ENCODE measurements at places on chromosomes 5 and 9.

- DNase-seq: no peak
These were observed 247.5 kb upstream of the TMEM161B start for GRCh38 chr5:88515881-88516819.

DNA sequence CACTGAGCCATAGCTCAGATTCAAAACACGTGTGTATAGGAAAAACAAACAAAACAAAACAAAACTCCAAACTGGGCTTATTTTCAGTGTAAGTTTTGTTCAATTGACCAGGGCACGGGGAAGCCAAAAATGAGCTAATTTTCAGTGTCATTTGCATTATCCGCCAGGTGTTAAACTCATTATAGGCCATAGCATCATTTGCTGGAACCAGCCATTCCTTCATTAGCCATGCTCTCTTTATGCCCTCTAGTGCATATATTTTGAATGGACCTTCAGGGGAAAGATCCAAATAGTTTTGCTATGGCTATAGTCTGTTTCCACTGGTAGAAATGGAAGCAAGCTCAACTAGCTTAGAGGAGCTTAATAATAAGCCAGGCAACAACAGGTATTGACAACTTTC is 1205.2 kb upstream of the DMAC1 start:
- no peak for DNase-seq

- DNase-seq: no peak
These were observed 41.6 kb downstream of the ERGIC1 start for GRCh38 chr5:172875505-172876279.

DNA sequence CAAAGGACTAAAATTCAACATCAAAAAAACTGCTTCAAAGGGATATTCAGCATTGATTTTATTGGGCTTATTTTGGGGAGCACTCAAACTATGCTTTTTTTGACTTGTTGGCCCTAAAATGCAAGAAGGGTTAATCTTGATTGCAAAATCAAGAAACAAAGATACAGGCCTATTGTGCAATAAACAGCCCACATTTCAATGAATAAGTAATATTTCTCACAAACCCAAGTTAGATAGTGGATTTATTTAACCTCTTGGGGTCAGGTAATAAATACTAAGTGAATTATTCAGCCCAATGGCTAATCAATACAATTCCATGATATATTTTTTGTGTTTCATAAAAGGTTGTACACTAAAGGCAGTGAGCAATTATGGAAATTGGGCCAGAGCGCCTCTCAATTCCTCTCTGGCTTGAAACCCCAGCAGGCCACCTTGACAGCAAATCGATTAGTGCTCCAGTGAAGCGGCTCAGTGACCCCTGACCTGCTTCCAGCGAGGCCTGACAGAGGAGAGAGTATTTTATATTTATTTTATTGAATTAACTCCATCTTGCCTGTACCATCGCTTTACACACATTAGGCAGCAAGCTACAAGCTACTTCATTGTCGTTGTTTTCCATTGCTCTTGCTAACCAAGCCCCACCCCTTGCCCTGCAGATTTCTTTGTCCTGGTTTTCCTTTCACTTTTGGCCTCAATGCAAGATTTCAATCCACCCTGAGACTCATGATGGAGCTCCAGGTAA is 65.5 kb downstream of the EBF1 start:
- no peak for DNase-seq

GRCh38 chr5:109956884-109957283 is 267.2 kb downstream of the MAN2A1 start:
- DNase-seq: no peak

DNA sequence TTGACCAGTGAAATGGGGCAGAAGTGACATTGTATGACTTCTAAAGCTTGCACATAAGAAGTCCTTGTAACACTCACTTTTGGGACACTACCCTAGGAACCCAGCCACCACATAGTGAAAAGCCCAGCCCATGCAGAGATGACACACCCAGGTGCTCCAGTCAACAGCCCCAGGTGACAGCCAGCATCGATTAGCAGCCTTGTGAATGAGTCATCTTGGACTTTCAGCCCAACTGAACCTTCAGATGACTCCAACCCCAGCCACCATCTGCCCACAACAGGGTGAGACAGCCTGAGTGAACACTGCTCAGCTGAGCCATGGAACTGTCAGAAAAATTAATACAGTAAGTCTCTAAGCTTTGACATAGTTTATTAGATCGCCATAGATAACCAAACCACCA is 458.6 kb downstream of the ZSWIM6 start:
- DNase-seq: no peak

- DNase-seq: no peak
These were observed 139.9 kb upstream of the ACOT12 start for GRCh38 chr5:81533629-81534405.

DNA sequence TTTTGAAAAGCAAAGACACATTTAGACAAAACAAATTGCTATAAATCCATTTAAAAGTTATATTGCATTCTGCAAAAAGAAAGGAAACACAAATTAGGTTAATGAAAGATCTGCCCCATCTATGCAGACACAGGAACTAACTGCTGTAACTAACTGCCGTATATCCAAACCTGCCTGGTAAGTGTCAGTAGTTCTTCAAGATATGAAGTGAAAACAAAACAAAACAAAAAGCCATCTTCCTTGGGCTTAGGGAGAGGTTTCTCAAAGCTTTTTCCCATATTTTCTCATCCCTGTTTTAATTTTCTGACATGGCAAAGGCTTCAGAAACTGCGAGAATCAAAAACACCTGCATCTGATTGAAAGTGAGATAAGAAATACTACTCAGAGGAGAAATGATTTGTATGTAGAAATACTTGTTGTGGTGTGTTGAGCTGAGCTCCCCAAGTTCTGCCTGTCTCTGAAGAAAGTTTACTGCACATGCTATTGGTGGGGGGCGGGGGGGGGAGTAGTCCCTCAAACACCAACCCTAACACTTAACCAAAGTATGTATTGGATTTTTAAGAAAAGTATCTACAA is 750.5 kb downstream of the PTPRD start:
- no peak for DNase-seq

GRCh38 chr5:113142186-113142585 is 165.6 kb downstream of the DCP2 start:
- no peak for DNase-seq

DNA sequence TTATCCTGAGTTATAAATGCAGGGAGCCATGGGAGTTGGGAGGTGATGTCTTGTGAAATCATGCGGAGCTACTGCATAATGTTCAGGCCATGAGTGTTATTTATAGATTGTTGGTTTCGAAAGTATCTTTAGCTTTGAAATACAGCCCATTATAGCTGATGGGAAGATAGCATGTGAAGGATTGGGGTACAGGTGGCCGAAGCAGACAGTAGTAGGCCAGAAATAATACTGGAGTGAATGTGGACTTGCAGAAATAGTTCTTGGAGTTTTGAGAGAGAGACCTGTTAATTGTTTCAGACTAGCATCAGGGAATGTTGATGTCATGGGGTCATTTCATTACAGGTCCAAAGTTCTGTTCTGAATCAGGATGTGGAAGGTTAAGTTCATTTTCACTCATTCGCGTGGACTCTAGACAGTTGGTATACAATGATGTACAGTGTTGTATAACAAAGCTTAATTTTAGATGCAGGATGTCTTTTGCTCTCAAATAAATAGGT is 3.8 kb downstream of the ATP6V1G1 start:
- DNase-seq: no peak

GRCh38 chr9:121636341-121636865 is 15.0 kb upstream of the DAB2IP start:
- no peak for DNase-seq

DNA sequence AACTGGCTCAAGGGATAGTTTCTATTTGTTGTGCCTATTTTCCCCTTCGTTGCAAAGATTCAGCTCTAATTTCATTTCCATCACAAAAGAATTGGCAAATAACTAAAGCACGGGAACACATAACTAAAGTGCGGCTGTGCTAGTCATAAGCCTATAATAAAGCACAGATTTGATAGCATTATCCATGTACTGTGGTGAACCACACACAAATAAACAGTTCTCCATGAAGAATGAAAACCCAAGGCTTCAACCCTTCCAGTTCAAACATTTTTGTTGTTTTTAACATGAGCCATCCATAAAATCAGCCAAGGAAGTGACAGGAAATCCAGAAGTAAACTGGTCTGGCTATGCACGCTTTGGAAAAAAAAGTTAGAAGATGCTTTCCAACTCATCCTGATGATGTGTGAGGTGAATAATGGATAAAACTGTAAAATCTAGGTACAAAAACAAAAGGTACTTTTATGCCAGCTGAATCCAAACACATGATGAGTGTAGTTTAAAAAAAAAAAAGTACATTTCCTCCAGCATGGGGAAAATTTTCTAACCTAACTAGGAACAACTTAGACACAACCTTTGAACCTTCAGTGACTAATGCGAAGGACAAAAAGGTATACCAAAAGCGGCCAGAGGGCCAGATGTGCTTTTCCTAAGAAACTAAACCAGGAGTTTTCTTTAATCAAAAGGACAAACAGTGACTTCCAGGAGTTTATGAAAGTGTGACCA is 10.2 kb downstream of the ZNF608 start:
- DNase-seq: no peak

DNA sequence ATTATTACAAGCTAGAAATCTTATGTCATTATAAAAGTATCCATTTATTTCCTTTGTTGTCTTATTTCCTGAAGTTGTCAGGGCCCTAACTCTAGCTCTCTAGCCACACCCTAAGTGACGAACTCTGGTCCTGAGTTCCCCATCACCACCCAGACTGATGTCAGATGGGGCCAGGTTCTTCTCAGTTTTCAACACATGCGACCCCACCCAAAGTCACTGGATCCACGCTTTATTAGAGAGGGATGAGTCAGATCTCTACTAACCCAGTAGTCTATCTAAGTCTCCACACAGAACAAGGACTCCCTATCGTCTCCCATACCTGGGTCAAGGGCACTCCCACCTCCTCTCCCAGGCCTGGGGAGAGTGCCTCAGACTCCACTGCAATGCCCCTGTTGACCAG is 6.8 kb upstream of the FEM1C start:
- DNase-seq: no peak

- no peak for DNase-seq
These were observed 161.3 kb upstream of the DAPK1 start for GRCh38 chr9:87336407-87336806.

DNA sequence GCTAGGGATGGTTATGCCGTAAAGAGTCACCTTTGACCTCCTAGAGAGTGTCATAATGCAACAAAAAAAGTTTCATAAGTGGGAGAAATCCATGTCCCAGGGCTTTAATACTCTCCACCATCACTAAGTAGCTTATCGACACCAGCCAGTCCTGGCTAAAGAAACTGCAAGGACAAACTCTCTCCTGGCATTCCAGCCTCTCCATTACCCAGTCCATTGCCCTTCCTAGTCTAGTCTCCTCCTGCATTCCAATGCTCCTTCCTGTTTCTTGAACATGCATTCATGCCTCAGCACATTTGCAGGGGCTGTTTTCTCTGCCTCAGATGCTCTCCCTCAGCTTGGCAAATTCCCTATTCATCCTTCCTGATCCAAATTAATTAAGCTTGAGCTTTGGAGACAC is 364.1 kb downstream of the BRINP1 start:
- no peak for DNase-seq

- DNase-seq: no peak
These were observed 53.5 kb downstream of the PHF2 start for GRCh38 chr9:93629920-93630319.

- no peak for DNase-seq
These were observed 196.8 kb downstream of the ANXA1 start for GRCh38 chr9:73348471-73348870.

DNA sequence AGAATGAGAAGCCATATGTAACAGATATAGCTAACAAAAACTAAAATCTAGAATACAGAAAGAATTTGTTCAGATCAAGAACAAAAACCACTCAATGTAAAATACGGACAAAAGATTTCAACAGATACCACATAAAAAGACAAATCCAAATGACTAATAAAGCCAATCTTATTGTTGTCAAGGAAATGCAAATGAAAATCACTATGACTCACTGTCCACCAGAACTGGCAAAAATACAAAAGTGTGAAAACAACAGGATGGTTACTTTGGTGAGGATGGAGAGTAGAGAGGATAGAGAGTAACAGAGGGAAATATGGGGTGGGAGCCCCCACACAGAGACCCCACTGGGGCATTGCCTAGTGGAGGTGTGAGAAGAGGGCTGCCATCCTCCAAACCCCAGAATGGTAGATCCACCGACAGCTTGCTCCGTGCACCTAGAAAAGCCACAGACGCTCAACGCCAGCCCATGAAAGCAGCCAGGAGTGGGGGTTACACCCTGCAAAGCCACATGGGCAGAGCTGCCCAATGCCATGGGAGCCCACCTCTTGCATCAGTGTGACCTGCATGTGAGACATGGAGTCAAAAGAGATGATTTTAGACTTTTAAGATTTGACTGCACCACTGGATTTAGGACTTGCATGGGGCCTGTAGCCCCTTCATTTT is 15.2 kb upstream of the RHOBTB3 start:
- DNase-seq: no peak

DNA sequence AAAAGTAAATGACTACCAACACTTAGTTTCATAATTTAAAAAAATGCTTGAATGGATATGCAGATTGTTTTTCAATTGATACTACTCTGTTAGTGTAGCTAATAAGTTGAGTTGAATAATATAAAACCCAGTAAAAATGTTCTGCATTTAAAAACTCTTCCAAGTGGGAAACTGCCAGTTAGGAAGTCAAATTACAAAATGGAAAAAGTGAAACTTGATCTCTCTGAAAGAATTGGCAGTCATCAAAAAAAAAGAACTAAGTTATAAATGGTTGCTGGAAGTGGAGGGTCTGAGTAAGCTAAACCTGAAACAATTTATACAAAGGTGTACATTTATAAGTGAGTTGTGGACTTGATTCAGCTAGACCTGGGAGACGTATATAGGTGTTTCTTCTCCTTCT is 52.4 kb downstream of the VCAN start:
- DNase-seq: no peak

GRCh38 chr5:76457674-76458485 is 54.8 kb downstream of the IQGAP2 start:
- no peak for DNase-seq

- DNase-seq: no peak
These were observed 567.0 kb downstream of the CETN3 start for GRCh38 chr5:89842531-89842930.

- DNase-seq: no peak
These were observed 125.6 kb downstream of the DAB2IP start for GRCh38 chr9:121776739-121777637.

DNA sequence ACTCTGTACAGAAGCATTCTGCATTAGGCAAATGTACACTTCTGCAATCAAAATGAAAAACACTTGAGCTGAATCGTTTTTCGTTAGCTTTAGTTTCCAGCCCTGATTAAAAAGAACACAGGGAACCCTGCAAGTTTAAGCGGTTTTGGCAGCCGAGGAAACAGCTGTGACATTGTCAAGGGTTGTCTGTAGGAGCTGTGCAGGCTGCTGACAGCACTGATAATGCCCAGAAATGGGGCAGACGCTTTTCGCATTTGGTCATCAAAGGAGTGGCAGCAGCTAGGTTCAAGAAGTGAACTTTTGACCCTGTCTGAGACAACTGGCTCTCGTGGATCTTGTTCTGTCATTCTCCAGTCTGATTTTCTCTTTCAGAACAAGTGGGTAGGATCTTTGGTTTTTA is 165.6 kb upstream of the CCDC152 start:
- DNase-seq: no peak

- DNase-seq: no peak
These were observed 98.4 kb downstream of the FNBP1 start for GRCh38 chr9:129944506-129945116.

- no peak for DNase-seq
These were observed 5.1 kb upstream of the GNPDA1 start for GRCh38 chr5:142017832-142018427.

All from RWPE2 (cell line).